ENCODE measurements at places on chromosomes 1 and 21.
A peak's percentile ranks its signal among the peaks of the same experiment; 100 is the strongest.

DNA sequence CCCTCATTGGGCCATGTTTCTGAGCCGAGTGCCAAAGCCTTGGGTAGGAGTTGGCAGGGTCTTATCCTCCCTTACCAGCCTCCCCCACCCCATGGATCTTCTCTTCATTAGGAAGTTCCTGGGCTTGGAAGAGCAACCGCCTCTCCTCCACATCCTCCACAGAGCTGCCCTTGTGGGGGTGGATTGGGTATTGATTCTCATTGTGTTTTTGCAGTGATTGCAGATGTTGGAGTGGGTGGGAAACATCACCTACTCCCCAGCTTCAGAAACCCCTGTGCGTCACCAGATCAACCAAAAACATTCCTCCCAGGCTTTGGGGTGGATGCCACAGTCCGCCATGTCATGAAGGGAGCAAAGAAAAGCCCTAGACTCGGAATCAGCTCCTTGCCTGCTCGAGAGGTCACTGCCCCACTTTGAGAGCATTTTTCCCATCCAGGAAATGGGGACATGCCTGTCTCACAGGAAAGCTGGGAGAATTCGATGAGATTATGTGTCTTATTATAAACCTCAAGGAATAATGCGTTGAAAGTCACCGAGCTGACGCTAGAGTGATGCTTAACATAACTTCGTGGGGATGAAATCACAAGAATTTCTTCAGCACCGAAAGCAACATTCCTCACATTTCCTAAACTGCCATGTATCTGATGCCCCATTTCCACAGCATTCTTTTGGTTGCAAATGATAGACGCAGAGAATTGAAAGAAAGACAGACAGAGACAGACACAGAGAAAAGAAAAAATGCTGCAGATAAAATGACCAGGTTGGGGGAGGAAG lies 44.7 kb upstream of the ZBTB40 start:
- DNase-seq = no peak

- DNase-seq = no peak
Observed at GRCh38 chr1:85404408-85404807, 60.6 kb downstream of the DDAH1 start.

- peak; percentile 66 for DNase-seq
Observed at GRCh38 chr1:162892906-162893611, 32.1 kb upstream of the CCDC190 start.

DNA sequence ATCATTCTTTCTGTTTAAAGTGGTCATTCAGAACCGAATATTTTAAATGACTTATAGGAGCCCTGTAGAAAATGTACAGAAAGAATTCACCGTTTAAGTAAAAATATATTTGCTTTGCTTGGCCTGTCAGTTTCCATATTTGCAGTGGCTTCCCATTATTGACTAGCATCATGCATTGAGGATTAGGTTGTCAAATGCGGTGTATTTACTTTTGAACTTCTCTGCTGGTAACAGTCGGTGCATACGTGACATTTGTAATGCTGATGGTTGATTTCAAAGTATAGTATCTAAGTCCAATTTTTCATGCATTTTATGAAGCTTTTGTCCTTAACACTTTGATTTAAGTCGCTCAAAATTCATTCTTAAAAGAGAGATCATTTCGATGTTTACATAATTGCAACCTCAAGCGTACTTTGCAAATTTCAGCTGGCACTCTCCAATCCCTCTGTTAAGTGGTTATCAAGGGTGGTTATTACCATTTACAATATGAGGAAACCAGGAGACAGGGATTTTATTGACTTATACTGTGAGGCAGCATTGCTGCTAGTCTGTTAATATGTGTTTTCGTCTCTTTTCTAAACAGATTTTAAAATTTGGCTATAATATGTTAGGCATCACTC lies 201.6 kb downstream of the SDCCAG8 start:
- DNase-seq = no peak

DNA sequence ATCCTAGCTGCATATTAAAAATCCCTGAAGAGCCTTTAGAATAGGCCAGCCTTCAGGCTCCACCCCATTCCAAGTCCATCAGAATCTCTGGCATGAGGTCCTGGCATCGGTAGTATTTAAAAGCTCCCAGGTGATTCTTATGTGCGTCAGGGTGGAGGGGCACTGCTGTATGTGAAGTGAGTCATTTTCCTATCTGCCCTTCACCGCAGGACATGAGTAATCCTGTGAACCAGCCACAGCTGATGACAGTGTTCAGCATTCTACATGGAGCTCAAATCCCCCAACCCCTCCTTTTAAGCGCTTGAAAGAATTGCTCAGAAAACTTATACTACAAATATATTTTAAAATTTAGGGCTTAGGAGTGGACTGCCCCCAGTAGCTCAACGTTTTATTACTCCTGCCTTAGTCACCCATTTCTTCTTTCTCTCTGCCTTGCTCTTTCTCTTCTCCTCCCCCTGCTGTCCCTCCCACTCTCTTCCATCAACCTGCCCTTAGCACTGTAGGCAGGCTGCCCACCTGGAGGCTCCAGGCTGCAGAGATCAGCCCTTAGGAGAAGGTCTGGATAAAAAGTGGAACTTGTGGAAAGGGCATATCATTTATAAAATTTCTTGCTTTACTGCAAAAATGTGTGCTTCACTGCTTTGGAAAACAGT lies 73.8 kb upstream of the ZNF281 start:
- DNase-seq = peak; percentile 100

- no peak for DNase-seq
Observed at GRCh38 chr1:51945591-51945990, 44.9 kb downstream of the RAB3B start.

GRCh38 chr21:42340187-42341050 lies 10.4 kb downstream of the TFF2 start:
- no peak for DNase-seq

DNA sequence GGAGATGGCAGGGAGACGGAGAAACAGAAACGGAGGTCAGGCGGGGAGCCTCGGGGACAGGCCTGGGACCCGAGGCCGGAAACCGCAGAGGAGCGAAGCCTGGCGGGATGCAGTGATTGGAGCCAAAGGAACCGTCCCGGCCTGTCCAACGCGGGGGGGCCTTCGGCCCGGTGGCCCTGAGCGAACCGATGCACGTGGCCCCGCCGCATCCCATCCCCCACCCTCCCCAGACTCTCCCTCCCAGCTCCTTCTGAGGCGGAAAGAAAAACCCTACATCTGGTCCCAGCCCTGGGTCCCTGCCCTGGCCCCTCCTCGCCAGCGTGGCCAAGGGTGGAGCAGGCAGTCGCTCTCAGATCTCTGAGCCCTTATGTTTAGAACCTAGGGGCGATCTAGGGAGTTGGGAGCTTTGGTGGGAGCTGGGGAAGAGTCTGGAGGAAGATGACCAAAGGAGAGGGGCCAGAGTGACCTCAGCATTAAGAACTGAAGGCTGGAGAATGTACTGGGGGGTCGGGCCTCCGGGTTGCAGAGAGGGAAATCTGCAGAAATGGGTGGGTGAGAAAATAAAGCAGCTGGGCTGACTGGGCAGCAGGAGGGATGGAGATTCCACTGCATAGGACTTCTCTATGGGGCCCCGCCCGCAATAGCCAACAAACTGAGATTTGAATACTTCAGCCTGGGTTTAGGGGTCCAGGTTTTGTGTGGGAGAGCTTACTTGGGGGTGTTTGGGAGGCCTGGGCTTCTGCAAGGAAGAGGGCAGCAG lies 1.5 kb upstream of the CRABP2 start:
- DNase-seq = no peak

DNA sequence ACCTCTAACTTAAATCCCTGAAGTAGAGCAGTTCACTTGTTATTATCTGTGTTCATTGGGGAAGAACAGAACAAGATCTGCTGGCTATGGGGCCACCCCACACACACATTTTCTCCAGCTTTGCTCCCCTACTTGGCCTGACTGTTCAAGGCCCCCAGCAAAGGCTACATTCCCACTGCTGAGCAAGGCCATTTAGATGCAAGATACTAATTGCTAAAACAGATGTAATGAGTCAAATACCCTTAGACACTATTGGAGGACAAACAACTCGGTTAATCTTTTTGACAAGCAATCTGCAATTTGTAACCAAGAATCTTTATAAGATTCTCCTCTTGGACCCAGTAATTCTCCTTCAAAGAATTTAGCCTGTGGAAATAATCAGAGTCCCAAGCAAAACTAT lies 67.7 kb downstream of the NAV1 start:
- DNase-seq = no peak

DNA sequence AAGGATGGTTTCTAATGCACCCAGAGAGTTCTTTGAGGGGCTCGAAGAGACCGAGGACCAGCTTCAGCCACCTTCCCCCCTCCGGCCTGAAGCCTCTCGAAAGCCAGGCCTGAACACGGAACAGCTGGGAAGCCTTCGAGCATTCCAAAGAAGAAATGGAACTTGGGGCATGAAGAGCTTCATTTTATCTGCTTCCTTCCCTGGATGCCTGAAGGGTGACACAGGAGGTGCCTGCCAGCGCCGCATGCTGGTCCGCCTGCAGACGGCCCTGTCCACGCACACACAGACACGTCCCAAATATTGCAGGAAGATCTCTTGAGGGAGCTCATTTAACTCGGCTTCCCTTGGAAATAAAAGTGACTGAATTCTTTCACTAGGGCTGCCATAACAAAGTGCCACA lies 73.7 kb downstream of the TOMM20 start:
- no peak for DNase-seq

DNA sequence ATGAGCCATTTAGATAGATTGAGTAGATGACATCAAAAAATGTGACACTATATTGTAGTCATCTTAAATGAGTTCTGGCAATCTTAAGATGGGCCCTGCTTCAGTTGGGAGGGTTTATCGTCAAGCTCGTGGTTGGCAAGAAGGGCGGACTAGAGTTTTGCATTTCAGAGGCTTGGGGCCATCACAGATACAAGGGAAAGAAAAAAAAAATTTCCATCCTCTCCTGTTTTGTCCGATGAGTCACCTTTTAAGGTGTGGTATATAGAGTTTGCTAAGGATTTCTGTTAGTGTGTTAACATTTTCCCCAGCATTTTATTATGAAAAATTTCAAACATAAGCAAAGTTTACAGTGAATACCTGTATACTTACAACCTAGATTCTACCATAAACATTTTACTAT lies 31.8 kb upstream of the KCNQ4 start:
- DNase-seq = no peak

GRCh38 chr21:42563261-42563660 lies 49.6 kb downstream of the SLC37A1 start:
- no peak for DNase-seq

GRCh38 chr1:40425198-40425597 lies 25.1 kb upstream of the ZFP69B start:
- no peak for DNase-seq

GRCh38 chr21:14975136-14975919 lies 89.5 kb downstream of the NRIP1 start:
- no peak for DNase-seq

GRCh38 chr1:3857791-3858129 lies 484 bp downstream of the DFFB start:
- DNase-seq = no peak

DNA sequence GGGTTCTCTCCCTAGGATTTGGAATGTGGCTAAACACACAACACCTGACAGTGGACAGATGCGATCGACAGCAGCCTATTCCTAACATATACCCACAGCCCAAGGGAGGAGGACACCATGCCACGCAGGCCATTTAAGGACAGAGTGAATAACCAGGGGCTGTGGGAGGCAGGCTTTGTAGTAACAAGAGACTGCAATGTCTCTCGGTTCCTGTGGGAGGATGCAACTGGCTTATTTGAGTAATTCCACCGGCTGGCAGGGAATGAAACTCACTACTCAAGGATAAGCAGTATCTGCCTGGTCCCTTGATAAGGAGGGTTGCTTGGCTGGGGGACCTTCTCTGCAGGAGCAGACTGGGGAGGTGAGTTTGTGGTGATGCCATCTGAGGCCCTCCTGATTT lies 109.6 kb downstream of the PCP4 start:
- no peak for DNase-seq

DNA sequence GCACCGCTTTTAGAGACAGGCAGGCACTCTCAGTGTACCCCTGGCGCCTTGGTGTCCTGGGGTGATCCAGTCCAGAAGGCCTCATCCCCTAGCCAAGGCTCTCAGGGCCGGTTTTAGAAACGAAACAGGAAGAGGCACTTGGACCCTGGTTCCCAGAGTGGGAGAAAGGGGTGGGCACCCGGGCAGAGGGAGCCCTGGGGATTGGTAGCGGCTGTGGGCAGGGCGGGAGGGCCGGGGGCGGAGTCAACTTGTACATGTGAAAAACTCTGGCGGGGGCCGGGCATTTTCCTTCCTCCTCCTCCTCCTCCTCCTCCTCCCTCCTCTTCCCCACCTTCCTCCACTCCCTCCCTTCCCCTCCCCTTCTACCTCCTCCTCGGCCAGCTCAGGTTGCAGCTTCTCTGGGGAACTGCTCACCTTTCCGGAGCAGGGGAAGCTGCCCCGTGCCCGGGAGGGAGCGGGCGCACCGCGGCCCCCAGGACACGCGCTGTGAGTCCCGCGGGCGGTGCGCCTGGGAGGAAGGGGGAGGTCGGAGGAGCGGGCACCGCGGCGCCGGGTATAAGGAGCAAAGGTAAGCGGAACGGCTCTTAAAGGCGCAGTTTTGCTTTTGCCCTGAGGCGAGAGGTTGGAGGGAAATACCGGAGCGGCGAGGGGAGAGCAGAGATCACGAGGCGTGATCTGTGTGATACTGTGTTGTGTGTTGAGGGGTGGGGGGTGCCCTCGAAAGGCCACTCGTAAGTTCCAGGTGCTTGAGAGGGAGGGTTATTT lies at the start of gene CDK18:
Gene CDK18 (plus strand): TSS at position 359 of the 765 bp plus-strand sequence. CDS start 18,499 bp downstream, outside the sequence.
- peak; percentile 86 for DNase-seq

GRCh38 chr1:26923711-26924110 lies 2.2 kb downstream of the NUDC start:
- DNase-seq = peak; percentile 67

DNA sequence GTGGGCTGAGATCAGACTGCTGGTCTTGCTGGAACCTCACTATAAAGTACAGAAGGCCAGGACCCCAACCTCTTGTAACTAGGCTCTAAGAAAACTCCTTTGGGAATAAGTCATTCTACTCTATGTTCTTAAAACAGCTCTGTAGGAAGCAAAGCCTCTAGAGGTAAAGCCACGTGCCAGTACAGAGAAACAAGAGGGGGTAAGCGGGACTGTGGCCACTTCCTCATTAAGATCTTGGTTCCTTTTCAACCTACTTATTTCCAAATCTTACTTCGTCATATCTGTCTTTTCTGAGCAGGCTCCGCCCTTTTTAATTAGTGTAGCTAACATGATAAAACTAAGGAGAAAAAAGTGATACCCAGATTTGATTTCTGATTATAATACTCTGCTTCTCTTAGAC lies 3.8 kb downstream of the NCSTN start:
- no peak for DNase-seq

GRCh38 chr1:76124196-76124595 lies 49.6 kb downstream of the ST6GALNAC3 start:
- peak; percentile 77 for DNase-seq

DNA sequence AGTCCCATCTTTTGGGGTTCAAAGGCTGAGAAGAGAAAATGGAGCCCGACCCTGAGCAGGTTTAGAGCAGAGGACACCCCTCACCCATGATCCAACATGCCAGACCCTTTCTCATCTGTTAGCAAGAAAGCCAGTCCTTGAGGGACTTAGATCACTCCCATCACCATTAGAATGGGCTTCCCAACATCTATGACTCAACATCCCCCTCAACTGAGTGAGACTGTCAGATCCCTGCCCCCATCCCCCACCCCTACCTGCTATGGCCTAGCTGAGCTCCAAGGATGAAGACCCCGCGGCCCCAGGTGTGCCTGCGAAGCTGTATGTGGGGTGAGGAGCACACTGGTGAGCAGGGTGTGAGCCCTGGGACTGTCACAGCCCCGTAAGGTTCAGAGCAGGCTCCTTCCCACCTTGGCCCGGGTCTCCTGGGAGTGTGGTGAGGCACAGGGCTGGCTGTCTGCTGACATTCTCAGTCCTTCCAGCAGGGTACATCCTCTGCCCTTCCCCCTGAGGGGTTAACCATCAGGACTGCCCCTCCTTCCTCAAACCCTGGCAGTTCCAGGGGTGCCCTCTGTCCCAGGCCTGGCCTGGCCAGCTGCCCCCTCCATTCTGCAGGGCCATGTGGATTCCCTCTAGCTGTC lies 21.4 kb upstream of the BLACAT1 start:
- DNase-seq = no peak

Measured in NCI-H226 (cell line).